Stimulated activated CD8-positive, alpha-beta memory T cell treated with anti-CD3 and anti-CD28 coated beads, Interleukin-15, amount 100 ng/mL, for 24 hours (primary cell): ENCODE measurements at places on chromosomes 2 and 18.

GRCh38 chr2:158969162-158969714 lies 798 bp downstream of the TANC1 start:
- no peak for DNase-seq

- no peak for DNase-seq
Observed at GRCh38 chr2:63506320-63506719, 82.0 kb downstream of the WDPCP start.

GRCh38 chr2:132420816-132421805 lies 4.5 kb downstream of the GPR39 start:
- no peak for DNase-seq

DNA sequence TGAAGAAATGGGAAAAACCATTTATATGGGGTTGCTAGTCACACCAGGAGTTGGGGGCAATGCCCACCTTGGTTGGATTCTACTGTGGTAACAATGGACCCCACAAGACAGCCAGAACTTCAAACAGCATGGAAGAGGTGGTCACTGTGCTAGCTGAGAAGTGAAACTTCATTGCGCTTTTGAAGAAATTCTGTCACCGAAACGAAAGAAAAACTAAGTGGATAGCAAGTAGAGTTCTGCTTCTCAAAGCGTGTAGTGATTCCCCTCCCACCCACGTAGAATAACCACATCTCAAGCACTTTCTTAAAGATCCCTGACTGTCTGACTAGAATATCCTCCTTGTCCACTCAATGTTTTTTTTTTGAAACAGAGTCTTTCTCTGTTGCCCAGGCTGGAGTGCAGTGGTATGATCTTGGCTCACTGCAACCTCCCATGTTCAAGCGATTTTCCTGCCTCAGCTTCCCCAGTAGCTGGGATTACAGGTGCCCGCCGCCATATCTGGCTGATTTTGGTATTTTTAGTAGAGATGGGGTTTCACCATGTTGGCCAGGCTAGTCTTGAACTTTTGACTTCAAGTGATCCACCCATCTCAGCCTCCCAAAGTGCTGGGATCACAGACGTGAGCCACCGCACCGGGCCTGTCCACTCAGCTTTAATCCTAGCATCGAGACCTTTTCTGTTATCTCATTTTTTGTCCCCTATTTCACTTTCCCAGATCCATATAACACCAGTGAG lies 30.1 kb upstream of the CCL20 start:
- DNase-seq: no peak
